ENCODE measurements at places on chromosomes 16 and 17. TPM values are rescaled to one million over a fixed set of nuclear protein-coding genes. Genes with fewer than 3 reads are reported as not detected.

The ATP2A3 gene
- total RNA-seq: under 0.01 TPM

The PRCD gene
- not detected for total RNA-seq

The ZG16B gene
- total RNA-seq: 0.90 TPM

- no peak for DNase-seq
Measured at GRCh38 chr17:11331547-11332513, 90.8 kb downstream of the SHISA6 start.

- DNase-seq: no peak
Measured at GRCh38 chr16:85311741-85312140, 199.5 kb upstream of the CIBAR2 start.

The WNT9B gene
- not detected for total RNA-seq

GRCh38 chr16:30369938-30370455 is 297 bp downstream of the TBC1D10B start:
- DNase-seq: no peak

DNA sequence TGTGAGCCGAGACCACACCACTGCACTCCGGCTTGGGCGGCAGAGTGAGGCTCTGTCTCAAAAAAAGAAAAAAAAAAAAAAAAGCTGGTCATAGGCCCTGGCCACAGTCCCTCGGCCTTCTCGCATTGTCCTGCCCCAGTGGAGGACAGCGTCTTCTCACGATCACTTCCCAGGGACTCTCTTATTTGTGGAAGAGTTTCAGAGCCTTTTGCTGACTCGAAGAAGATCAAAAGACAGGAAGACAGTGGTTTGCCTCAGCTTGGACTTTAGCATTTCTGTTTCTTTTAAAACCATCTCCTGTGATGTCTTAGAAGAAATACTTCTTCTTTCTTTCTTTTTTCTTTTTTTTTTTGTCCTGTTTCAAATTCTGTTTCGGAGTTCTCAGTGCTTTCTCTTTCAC is 210.0 kb downstream of the FTO start:
- no peak for DNase-seq

Data from bronchial epithelial cell (primary cell).